ENCODE measurements at places on chromosomes 6 and 20.

DNA sequence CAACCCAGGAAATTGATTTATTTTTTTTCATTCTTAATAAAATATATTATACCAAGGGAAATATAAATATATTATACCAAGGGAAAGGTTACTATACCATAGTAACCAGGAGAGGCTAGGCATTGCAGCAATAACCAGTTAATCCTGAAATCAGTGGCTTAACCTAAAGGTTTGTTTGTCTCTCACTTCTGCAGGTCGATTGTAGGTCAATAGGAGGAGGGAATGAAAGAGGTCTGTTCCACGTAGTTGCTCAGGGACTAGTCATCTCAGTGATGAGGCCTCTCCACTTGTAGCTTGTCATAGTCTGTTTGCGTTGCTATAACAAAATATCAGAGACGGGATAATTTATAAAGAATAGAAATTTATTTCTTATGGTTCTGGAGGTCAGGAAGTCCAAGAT, 168.0 kb downstream of the GJA1 start:
- no peak for DNase-seq

DNA sequence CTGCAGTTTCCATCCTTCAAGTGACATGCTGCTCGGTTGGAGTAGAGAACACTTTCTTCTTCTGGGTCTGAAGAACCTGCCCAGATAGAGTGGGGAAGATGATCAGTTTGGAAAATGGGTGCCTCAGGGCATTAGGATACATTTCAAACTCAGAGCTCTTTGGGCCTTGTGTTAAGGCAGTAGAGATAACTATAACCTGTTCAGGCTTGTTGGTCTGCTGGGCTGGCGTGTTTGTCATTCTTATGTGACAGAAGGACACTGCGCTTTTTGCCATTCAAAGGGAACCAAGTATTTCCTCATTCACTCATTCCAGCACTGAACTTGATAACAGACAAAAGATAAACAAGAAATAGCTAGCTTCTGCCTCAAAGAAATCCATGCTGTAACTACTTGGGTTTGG, 3.8 kb downstream of the TOMM34 start:
- no peak for DNase-seq

GRCh38 chr6:37582306-37582705, 82.6 kb upstream of the CCDC167 start:
- DNase-seq: no peak

DNA sequence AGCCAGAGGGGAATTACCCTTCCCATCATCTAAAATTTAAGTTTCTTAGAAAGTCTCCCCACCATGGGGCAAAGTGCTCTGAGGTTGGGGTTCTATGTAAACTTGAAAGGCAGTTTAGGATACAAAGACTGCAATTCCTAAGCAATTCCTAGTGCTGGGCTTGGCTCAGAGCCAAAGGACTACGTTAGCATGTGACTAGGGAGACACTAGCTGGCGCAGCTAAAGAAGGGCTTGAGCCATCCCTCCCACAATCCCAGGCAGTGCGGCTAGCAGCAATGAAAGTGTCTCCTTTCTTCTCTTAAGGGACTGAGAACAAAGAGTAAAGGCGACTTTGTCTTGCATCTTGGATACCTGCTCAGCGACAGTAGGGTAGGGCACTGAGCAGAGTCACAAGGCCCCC, 306.6 kb upstream of the FKBP1C start:
- DNase-seq: no peak

DNA sequence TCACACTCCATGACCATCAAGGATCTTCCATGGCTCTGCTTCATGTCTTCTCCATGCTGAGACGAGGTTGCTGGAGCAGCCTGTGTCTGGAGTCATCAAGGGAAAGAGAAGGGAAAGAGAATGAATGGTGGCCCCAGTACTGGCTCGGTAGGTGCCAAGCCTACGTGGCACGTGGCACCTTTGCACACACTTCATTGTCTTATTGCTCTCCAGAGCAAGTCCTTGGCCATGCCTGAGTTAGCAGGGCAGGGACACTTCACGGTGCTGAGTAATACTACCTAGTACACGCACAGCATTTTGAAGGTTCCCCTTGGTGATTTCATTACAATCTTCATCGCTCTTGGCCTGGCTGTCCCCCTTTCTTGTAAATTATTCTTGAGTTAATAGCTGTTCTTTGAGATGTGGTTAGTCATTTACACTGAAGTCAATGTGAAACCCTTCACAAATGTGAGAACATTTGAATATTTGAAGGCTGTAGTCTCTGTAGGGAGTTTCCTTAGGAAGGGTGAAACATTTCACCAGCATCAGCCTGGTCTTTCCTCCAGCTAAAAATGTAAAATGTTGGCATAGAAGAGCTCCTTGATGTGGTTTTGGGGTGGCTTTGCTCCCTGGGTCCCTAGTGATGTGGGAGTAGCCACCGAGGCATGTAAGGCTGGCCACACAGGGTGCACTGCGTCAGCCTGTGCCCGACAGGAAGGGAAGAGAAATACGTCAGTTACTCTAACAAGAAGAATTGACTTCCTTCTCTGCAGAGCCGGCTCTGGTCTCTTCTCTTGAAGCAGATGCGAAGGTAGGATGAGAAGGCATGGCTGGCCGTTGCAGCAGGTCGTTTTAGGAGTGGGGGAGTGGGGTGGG, at the start of gene SYTL3:
Gene SYTL3, plus strand, starts transcription at position 766 of the 855 bp plus-strand sequence. CDS start 13,215 bp downstream, outside the sequence.
- DNase-seq: peak; percentile 65

DNA sequence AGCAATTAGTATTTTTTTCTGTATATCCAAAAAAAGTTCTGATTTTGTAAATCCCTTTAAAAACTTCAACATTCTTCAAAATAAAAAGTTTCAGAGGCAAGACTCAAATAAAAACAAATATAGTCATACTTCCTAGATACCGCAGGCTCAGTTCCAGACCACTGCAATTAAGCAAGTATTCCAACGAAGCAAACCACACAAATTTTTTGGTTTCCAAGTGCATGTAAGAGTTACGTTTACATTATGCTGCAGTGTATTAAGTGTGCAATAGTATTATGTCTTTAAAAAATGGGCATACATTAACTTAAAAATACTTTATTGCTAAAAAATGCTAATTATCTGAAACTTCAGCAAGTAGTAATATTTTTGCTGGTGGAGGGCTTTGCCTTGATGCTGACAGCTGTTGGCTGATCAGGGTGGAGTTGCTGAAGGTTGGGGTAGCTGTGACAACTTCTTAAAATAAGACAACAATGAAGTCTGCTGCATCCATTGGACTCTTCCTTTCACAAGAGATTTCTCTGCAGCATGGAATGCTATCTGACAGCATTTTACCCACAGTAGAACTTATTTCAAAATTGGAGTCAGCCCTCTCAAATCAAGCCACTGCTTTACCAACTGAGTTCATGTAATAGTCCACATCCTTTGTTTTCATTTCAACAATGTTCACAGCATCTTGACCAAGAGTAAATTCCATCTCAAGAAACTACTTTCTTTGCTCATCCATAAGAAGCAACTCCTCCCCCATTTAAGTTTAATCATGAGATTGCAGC, 46.0 kb downstream of the PHIP start:
- DNase-seq: peak; percentile 67

- DNase-seq: no peak
Measured at GRCh38 chr6:23371132-23371915, 754.7 kb upstream of the NRSN1 start.

DNA sequence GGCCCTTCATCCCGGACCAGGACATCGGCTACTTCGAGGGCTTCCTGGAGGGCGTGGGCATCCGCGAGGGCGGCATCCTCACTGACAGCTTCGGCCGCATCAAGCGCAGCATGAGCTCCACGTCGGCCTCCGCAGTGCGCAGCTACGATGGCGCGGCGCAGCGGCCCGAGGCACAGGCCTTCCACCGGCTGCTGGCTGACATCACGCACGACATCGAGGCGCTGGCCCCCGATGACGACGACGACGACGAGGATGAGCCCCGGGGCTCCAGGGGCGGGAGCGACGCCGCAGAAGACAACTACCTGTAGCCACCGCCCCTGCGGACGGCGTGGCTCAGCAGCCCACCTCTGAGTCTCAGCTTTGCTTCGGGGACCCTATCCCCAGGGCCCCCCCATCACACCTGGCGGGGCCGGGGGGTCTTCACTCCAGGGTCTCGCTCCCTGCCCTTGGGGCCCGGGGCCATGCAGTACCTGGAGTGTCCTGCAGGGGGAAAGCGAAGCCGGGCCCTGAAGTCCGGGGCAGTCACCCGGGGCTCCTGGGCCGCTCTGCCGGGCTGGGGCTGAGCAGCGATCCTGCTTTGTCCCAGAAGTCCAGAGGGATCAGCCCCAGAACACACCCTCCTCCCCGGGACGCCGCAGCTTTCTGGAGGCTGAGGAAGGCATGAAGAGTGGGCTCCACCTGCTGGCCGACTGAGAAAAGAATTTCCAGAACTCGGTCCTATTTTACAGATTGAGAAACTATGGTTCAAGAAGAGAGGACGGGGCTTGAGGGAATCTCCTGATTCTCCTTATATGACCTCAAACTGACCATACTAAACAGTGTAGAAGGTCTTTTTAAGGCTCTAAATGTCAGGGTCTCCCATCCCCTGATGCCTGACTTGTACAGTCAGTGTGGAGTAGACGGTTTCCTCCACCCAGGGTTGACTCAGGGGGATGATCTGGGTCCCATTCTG, 20.8 kb upstream of the HCK start:
- peak; percentile 84 for DNase-seq

GRCh38 chr6:16450285-16450684, 211.9 kb downstream of the GMPR start:
- peak; percentile 93 for DNase-seq

- no peak for DNase-seq
Measured at GRCh38 chr6:34086558-34086957, 59.3 kb downstream of the GRM4 start.

DNA sequence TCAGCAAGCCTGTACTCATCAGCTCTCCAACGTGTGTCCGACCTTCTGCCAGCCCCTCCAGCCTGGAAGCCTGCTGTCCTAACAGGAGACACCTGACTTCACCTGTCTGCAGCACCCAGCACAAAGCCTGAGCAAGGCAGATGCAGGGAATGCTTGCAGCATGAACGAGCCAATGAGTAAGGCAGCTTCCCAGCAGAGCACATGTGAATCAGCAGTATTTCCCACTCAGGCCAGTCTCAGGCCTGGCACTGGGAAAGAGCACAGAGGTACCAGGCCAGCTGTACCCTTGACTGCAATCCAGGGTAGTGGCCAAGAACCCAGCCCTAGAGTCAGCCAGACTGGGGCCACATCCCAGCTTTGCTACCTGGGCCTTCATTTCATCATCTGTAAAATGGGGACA, 120.8 kb downstream of the MAFB start:
- no peak for DNase-seq

DNA sequence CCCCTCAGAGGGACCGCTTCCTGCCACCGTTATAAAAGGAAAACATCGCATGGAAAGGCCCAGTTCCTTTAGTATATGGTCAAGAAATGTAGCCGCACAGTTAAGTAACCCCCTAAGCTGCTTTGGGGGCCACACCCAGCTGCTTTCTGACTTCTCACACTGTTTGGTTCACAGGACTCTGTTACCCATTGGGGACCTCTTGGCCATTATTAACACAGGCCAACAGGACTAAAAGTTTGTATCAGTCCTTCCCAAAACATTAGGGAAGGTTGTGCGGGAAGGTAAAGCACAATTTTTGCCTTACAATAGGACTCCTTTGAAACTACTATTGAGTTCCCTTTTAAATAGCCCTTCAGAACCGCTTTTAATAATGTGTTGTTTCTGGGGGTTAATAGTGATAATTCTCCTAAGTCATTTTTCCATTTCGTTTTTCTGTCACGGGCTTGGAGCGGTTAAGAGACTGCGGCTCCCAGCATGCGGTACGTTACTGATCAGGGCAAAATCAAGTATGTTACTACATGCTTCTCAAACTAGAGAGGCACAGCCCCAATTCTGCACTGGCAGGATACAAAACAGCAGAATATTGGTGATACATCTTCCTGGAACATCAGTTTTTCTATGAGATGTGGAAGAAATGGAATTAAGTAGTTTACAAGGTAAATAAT, 668 bp upstream of the RPP40 start:
- no peak for DNase-seq

- no peak for DNase-seq
Measured at GRCh38 chr6:32267035-32267434, 43.2 kb upstream of the NOTCH4 start.

DNA sequence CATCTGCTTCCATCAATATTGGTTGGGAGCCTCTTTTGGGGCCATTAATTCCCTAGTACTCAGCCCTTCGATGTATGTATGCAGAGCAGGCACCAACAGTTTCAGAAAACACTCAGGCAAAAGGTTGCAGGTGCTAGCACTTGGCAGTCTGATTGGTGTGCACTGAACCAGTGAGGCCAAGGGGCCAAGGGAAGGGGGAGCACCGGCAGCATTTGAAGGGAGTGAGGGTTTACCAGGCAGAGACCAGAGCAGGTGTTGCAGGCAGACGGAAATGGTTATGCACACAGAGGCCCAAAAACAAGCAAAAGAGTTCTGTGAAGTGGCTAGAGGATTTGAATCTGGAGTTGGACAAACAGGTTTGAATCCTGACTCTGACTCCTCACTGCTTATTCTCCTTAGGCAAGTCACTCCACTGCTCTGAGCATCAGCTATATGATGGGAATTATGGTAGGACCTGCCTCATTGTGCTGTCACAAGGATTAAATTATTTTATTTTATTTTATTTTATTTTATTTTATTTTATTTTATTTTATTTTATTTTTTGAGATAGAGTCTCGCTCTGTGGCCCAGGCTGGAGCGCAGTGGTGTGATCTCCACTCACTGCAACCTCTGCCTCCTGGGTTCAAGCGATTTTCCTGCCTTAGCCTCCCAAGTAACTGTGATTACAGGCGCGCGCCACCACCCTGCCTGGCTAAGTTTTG, 58.1 kb upstream of the SHLD1 start:
- no peak for DNase-seq

DNA sequence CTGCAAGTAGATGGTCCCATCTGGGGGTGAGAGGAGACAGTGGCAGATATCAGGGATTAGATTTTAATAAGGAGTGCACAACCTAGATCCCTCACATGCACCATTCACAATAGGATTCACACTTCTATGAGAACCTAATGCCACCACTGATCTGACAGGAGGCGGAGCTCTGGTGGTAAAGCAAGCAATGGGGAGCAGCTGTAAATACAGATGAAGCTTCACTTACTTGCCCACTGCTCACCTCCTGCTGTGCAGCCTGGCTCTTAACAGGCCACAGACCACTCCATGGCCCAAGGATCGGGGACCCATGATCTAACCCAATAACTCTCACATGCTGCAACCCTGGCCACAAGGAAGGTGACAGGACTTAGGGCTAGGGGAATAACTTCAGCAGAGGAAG, 75.4 kb downstream of the ZNF133 start:
- DNase-seq: no peak

DNA sequence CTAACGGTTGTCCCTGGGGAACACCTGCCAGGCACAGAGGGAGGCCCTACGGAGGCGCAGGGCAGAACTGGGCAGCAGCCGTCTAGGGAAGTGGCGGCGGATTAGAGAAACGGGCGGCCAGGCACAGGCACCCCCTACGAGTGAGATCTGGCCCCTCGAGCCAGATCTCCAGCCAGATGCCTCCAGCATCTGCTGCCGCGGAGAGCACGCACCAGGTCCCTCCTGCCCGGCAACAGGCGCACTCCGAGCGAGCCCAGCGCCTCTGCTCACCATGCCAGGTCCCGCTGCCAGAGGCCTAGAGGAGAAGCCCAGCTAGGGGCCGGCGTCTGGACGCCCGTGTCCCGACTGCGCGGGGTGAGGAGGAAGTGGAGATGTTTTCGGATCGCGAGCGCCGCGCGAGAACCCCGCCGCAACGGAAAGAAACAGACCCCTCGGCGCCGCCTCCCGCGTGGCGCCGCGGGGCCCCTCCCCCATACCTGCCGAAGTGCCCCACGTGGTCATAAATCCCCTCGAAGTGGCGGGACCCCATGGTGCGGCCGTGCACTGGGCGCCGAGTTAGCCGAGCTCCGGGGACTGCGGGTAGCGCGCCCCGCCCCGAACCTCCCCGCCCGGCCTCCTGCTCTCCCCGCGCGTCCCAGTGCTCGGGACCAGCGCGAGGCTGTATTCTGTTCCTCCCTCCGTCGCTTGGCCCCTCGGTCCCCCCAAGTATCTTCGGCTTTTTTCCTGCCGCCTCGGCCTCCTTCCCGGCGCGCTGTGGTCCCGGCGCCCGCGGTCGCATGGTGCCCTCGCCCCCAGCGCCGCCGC, at the start of gene SLC22A16:
Gene SLC22A16, minus strand, starts transcription at position 568 of the 804 bp plus-strand sequence. Its CDS starts 39 bp downstream, at position 529.
- peak; percentile 10 for DNase-seq

Measured in fibroblast of the aortic adventitia (primary cell).